ENCODE measurements at places on chromosomes 5 and 9.

GRCh38 chr9:61665330-61665751, 475.5 kb downstream of the SPATA31A7 start:
- no peak for DNase-seq

DNA sequence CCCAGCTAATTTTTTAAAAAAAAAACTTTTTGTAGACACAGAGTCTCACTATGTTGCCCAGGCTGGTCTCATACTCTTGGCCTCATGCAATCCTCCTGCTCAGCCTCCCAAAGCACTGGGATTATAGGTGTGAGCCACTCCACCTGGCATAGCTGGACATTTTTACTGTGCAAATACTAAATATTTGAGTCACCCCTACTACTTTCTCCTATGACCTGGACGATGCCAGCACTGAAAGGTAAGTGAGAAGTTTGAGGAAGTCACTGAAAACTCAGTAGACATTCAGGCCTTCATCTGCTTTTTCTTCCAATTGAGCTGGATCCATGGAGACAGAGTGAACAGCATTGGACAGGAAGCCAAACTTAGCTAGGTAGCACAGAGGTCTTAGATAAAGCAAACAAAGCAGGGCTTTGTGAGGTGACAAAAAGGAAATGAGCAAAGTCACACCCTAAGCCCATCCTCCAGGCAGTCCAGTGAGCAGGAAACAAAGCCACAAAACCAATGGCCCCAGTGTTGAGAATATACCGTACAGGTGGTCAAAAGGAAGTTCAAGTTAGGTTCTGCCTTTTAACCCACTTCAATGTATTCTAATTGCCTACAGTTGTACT, 192.6 kb upstream of the RASA1 start:
- no peak for DNase-seq

DNA sequence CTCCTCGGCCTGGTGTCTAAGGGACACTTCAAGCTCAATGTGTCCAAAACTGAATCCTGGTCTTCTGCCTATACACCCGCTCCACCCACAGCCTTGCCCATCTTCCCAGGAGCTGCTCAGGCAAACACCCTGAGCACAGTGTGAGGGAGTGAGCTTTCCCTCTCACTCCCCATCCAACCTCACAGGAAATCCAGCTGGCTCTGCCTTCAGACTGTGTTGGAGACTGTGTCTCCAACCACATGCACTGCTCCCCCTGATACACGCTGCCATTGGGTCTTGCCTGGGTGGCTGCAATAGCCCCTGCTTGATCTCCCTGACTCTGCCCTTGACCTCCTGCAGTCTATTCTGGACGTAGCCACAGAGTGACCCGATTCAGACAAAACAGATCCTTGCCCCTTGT, 319.5 kb upstream of the MSX2 start:
- no peak for DNase-seq

GRCh38 chr5:84724683-84725082, 340.0 kb upstream of the EDIL3 start:
- no peak for DNase-seq

GRCh38 chr5:167814828-167815227, 476.6 kb upstream of the WWC1 start:
- DNase-seq = no peak

GRCh38 chr9:95003689-95004410, 277.4 kb downstream of the AOPEP start:
- DNase-seq = no peak

DNA sequence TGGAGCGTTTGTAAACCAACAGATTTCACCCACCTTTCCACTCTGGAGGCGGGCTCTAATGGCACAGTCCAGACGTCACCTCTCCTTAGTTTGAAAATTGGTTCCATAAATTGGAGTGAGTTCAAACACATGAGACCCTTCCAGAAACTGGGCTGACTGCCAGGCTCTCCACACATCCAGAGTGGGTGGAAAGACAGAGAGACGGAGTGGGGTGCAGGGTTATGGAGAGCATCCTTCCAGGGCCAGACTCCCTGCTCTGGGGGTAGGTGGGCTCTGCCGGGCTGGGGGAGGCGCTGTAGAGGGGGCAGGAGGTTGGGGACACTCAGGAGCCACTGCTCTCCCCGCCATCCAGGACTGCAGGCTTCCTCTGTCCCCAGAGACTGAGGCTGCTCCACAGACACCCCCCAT, 104.7 kb upstream of the PHYKPL start:
- DNase-seq = no peak

DNA sequence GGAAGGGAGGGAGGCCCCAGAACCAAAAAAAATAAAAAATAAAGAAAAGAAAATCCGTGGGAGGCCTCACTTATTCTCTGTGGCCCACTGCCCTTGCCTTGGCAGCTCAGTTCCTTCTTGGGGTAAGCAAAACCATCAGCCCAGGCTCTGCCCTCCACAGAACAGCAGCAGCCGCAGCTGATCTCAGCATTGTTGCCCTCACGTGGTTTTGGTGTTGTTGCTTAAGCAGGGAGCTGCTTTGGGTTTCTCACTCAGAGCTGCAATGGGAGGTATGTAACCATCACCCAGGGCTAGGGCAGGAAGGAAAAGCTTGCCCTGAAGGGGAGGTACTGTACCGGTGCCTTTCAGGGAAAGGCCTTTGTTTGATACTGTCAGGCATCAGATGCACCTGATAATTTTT, 374.7 kb upstream of the WWC1 start:
- no peak for DNase-seq

- DNase-seq = no peak
These were observed 95.0 kb upstream of the PRR16 start for GRCh38 chr5:120368923-120369715.

- no peak for DNase-seq
These were observed 6.0 kb downstream of the PCDHGC5 start for GRCh38 chr5:141494761-141495452.

DNA sequence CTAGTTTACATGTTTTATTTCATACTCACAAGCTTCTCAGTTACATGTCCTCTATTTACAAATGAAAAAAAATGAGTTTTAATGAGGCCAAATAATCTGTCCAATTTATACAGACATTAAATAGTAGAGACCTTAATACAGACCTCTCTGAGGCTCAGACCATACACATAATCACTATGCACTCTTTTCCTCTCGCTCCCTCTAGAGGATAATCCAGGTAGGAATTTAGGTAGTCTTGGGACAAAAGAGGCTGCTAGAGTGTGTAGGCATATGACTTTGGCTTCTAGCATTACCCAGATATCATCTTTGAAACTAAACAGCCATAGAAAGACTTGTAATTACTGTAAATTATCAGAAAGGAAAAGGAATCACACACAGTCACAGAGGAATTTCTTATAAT, 444.7 kb downstream of the HINT1 start:
- no peak for DNase-seq

DNA sequence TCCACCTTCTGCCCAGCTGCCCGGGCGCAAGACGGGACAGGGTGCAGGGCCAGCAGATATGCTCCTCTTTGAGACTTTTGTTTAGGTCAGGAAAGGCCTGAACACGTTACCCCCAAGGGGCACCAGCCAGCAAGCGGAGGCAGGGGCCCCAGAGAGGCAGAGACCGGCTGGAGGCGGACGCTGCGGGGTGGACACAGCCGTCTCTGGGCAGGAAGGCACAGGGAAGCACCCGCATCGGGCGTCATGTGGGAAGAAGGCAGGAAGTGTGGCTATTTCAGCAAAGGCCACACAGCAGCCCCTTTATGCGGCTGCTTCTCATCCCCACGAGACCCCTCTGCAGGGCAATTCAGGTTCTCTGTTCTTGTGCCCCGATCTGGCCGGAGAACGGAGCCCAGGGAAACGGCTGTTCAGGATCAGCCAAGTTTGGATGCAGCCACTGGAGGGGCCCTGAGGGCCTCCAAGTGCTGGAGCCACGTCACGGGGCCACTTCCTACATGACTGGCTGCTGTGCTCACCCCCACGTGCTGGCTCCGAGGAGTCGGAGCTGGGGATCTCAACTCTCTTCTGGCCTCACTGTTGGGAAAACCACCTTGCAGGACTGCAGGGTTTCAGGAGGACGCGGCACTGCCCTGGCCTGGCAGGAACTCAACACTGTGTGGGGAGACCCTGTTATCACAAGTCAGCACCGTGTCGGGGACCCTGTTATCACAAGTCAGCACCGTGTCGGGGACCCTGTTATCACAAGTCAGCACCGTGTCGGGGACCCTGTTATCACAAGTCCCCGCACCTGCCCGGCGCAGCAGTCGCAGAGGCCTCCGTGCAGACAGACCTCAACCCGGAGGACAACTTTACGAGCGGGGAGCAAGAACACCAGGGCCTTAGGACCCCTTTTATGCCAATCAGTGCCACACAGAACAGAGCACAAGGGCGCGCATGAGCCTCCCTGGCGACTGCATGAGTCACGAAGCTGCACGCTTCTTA, 44.4 kb downstream of the SLC12A7 start:
- no peak for DNase-seq

DNA sequence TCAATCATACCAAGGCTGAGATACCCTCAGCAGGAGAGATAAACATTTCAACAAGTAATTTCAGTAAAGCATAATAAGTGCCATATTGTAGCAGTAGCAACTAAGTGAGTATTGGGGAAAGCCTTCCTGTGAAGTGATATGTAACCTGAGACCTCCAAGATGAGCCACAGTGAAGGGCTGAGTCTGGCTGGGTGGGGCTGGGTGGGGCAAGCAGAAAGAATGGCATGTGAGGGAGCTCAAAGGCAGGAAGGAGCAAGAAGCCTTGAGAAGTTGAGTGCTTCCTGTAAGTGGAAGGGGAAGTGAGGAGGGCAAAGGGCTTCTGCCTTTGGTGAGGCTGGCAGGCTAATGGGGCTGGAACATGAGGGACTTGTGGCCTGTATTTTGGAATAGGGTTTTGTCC, 19.7 kb upstream of the ASTN2 start:
- DNase-seq = no peak

DNA sequence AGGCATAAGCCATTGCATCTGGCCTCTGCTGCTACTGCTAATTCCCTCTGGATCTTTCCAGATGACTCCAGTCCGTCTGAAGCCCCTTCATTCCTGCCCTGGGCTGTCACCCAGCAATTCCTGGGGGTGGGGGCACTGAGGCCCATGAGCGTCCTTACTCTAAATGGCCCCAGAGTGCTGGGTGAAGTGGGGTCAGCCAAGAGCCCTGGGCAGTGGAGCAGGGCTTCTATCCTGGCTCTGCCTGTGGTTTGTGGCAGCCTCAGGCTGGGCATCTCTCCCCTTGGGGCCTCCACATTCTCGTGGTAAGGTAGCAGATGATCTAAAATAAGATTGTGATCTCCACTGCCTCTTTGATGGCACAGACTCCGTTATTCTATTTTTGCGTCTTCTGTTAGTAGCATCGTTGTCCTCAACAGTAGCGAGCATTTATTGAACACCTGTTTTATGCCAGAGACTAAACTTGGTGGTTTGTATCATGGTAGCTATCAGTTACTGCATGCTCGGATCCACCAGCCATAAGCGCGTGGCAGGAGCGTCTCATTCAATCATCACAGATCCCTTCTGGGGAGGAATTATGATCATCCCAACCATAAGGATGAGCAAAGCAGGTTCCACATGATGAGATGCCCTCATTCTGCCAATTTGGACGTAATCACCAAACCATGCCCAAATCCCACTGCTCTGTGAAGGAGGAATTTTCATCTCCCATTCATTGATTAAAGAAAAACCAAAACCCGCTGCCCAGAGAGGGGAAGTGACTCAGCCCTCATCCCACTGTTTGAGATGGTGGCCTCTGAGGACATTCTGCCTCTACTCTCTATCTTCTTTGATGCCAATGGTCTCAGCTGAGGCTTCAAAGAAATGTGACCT, 21.9 kb upstream of the DUSP1 start:
- DNase-seq = no peak

DNA sequence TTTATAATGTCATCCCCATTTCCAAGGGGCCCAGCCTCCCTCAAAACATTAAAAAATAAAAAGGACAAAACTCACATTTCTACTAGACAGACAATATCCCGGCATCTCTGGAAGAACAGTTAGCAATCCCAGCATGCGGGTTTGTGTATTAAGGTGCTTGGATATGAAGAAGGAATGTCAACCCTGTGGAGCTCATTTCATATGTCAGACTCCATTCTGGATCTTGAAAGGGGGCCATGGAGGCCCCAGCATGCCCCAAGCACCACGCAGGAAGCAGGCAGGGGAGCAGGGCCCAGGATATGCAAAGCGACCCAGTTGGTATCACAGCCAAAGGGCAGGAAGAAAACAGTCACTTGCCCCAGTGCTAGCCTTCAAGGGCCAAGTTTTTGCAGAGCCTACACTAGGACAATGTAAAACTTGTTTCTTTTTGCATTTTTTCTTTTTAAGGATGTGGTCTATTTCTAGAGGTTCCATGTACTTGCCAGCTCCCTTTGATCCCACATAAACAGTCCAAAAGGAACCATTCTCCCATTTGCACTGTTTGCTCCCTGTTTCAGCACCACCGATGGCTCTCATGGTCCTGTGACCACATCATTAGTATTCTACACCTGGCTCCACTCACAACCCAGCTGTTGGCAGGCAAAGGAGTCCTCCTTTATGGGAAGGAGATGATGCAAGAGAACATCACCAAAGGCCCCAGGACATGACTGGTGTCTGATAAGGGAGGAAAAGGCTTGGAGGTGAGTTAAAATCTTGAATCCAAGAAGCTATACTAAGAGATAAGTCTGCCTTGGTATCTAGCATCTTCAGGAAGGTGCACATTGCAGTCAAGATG, 58.3 kb downstream of the FGF1 start:
- DNase-seq = no peak

DNA sequence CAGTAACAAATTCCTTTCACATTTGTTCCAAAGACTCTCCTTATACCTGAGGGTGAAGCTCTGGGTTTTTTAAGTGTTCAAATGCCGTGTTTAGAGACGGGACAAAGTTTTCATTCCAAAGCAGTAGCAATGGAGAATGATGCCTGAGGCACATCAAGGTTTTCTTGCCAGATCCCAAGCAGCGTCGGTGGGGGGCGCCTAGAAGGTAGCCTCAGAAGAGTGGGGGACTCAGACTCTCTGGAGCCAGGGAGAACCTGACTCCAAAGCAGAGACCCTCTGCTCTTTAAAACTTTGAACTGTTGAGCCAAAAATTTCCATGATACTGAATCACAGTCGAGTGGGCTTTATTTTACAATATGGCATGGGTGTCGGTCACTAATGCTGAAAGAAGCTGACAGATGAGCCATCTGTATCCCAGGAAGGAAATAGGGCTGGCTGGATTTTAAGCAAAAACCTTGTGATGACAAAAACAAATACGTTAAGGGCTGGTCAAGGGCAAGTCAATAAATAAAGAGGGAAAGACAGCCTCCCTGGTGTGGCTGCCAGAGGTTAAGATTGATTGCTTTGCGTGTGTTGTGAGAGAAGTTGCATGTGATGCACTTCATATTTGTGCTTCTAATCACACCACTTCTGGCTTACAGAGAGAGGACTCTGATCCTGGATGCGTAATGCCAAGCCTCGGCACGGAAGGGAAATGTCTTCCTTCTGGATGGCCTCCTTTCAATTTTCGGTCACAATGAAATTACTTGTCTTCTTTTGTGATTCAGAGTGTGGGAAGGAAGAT, 161.1 kb upstream of the EFNA5 start:
- no peak for DNase-seq

Data from stimulated activated CD4-positive, alpha-beta T cell treated with anti-CD3 and anti-CD28 coated beads, Interleukin-1b, Interleukin-23, amount 100 ng/mL, for 1 hour (primary cell).